ENCODE measurements at places on chromosomes 6 and 20.

- no peak for DNase-seq
These were observed 142.1 kb downstream of the BMP7 start for GRCh38 chr20:57124366-57124765.

- no peak for DNase-seq
These were observed 131.0 kb downstream of the IMPG1 start for GRCh38 chr6:75941509-75941908.

DNA sequence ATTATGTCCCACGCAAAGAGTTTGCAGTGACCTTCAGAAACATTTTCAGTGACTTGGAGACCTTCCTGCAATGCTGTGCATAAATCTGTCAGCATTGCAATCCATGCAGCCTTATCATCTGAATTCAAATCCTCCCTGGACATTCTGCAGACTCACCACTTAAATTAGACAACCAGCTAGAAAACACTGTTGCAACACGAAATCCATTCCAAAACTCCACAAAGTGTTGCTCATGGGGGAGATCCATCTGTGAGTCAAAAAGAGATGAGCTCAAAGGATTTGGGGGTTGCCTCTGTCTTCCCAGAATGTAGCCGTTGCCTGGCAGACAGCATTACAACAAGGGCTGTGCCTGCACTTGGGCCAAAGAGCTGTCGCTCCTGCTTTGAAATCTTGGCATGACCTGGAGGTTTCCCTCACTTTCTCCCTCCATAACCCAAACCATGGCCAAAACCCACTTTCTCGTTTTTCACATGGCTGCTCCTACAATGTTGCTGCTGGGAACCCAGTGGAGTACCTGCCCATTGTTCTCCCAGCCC lies 163.5 kb upstream of the CDYL start:
- no peak for DNase-seq

- no peak for DNase-seq
These were observed 503 bp upstream of the MYT1 start for GRCh38 chr20:64163776-64164122.

- no peak for DNase-seq
These were observed 187.4 kb upstream of the RREB1 start for GRCh38 chr6:6920114-6920986.

- DNase-seq: no peak
These were observed 268.8 kb upstream of the SULF2 start for GRCh38 chr20:48054051-48054450.

DNA sequence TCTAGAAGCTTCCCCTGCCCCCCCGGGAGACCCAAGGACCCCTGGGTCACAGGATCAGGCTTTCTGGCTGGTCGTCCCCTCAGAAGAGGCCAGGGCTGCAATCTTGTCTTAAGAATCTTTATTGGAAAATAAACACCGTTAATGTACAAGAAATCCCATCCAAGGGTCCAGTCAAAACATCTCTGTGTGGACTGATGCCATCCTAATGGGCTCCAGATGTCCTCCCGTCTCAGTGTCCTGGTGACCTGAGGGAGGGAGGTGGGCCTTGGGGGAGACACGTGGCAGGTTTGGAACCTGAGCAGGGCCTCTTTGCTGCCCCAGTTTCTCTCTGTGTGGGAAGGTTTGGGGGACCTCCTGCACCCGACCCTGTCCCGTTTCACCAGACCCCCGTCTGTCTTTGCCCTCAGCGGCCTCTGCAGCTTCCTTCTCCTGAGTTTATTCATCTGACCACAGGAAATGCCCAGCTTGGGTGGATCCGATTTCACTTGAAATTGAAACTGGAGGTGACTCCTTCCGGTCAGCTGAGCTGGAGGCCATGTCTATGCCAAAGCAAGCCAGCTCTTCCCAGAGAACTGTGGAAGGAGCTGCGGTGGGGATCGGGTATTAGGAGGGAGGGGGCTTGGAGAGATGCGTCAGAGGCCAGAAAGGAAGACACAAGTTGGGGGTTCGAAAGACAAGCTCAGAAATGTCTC lies 75.1 kb downstream of the SLC2A10 start:
- DNase-seq: no peak

DNA sequence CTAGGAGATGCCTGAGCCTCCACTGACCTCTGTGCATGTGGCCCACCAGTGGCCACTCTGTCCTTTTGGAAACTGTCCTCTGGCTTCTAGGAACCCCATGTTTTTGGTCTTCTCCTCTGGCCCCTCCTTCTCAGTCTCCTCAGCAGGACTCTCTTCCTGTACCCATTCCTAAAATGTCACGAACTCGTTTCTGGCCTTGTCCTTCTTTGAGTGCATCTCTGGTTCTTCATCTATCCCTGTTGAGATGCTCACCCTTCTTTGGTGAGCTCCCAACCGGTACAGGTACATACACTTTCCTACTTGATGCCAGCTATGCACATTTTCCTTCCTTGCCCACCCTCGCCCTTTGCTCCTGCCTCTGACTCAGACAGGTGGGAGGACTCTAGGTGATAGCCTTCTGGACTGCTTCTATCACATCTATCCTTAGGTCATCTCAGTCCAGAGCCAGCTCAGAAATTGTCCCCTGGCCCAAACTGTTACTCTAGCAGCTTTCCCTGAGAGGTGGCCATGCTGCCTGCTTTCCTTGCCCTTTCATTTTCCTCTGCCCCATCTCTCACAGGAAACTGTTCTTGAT lies 14.8 kb upstream of the NNAT start:
- no peak for DNase-seq

DNA sequence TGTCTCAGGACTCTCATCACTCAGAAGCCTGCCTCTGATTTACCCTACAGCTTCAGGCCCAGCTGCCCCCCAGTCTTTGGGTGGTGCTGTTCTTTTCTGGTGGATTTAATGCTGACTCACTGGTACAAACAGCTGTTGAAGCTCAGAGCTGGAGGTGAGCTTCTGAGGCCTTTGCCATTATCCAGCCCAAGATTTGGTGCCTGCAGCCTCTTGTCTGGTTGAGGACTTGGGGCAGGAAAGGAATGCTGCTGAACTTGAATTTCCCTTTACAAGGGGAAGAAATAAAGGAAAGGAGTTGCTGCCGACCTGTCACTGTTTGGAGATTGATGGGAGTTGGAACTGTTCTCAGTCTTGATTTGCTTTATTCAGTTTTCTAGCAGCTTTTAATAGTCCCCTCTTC lies 19.8 kb downstream of the ABCF1 start:
- DNase-seq: peak; percentile 48

DNA sequence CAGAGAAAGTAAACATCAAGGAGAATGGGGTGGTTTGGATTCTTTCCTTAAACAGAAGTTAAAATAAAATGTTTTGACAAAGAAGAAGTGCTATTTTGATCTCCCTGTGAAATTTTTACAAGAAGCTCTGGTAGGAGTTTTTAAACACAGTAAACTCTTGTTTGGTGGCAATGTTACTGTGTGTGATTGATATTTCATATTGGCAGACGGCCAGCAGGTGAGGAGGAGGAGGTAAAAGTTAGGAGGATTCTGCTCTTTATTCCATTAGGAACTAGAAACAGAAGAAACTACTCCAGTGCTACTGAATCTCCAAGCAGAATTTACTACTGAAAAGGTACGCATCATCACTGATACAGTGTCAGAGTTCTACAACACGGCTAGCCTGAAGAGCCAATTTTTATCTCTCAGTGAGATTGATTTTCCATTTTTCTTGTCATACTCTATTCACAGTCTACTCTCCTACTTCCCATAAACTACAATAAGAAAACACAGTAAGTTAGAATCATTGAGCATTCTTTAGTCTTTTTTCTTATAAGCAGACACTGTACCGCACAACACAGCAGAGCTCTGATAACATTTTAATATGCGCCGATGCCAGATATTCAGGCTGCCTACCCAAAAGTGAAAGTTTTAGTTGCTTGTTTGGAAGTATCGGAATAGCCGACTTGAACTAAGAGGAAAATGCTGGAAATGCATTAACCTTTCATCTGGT lies 21.2 kb upstream of the AFDN start:
- DNase-seq: no peak

DNA sequence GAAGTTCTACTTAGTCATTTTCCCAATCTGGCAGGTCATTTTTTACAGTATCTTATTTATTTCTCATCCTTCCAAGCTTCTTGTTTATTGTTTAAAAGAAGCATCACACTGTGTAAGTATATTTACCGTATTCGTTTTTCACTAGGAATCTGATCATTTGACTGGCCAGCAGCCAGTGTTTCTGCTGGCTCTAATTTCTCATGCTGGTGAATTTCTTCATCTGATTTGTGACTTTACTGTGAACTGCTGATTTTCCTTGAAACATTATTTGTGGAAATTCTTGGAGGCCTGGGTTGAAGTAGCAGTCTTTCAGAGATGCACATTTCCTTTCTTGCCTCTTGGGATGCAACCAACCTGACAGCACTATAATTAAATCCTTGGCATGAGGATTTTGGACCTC lies 65.9 kb downstream of the PREP start:
- DNase-seq: no peak

- DNase-seq: no peak
These were observed 70.9 kb downstream of the REV3L start for GRCh38 chr6:111411978-111412566.

DNA sequence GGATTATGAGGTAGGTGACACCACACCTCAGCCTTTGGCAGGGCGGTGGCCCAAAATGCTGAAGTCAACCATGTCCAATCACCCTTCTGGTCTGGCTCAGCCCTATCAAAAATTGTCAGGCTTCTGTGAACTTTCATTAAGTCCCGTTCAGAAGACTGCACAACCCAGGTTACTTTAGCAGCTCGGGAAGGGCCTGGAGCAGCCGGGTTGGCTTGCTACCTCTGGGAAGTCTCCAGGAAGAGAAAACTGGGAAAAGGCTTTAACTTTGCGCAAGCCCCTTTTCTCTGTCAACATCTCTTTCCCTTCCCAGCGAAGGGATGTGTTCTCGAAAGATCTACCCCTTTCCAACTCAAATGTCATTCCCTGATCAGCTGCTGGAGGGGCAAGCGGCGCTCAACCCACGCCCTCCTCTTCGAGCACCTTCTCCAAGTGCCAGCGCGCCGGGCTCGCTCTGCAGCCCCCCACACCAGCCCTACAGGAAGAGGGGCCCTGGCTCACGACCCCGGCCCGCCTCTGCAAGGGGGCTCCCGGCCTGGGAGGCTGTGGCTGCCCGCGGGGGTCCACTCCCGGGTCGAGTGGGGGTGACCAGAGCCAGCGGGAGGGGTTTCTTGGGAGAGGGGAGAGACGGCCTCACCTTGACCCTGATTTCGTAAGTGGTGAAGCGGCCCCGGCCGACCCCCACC lies 573 bp downstream of the SNX3 start:
- peak; percentile 3 for DNase-seq

DNA sequence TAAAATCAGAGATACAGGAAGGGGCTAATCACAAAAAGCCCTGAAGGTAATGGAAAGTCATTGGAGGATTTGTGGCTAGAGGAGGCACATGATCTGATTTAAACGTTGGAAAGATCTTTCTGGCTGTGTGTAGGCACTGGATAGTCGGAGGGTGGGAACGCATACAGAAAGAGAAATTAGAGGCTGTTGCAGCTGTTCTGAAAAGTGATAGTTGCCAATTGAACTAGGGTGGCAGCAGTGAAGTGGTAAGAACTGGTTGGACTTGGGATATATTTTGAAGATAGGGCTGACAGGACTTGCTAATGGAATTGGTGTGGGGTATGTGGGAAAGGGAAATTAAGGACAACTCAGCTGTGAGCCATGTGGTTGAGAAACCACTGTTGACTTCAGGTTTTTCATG lies 223.6 kb downstream of the OGFRL1 start:
- DNase-seq: no peak

DNA sequence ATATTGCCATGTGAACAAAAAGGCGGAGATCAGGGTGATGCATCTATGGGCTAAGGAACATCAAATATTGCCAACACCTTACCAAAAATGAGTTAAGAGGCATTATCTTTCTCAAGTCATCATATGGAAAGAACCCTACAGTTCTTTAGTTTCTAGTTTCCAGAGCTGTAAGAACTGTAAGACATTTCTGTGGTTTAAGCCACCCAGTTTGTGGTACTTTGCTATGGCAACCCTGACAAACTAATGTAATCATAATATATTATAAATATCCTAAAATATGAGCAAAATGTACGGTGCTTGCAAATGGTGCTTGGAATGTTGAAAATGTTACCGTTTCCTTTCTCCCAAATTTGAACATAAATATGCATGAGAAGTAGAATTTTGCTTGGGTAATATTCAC lies 349.6 kb downstream of the PHF3 start:
- no peak for DNase-seq

DNA sequence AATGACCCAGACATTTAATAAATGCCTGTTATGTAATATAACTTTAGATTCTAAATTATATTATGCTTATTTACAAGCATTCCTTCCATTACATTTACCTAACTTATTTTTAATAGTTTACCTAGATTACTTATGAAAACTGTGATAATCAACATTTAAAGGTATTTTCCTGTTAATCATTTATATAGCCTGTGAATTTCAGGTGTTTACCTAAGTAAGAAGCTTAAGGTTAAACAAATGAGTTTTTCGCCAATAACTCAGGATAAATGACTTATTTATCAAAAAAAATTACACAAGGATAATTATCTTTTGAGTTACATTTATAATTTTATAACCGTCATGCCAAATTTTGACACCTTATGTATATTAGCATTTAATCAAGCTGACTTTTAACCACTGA lies 35.5 kb downstream of the UBD start:
- no peak for DNase-seq

DNA sequence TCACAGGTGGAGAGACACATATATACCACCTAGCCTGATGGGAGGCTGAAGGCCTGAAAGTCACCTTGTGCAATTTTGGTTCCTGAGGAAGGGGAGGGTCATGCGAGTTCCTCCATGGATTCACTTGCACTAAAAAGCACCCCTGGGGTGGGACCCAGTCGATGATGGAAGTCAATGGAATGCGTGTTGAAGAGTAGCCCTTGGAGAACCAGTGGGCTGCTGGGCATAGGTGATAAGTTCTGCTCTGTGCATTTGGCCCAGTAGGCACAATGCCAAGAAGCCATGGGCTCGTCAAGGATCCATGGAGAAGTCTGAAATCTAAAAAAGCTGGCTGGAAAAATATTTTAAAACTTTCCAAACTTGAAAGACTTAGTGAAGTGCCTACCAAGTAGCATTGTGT lies 18.9 kb upstream of the SCRT2 start:
- DNase-seq: no peak

DNA sequence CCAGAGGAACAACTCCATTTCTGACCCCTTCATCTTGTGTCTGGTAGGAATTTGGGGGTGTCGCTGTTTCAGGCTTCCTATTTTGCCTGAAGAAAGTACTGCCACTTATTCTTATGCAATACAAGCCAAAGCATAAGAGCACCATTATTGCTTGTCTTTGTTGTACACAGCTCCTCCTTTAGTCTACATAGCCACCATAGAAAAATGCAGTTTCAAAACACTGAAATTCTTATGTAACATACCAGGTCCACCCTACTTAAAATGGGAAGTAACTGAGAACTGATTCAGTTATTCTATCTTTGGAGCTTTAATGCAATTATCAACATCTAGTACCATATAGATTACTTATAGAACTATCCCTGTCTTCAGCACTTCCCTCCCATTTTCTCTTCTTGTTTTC lies 255.5 kb downstream of the ARHGAP18 start:
- no peak for DNase-seq
